GDM1 (cell line): ENCODE measurements at places on chromosomes 3 and 15.

DNA sequence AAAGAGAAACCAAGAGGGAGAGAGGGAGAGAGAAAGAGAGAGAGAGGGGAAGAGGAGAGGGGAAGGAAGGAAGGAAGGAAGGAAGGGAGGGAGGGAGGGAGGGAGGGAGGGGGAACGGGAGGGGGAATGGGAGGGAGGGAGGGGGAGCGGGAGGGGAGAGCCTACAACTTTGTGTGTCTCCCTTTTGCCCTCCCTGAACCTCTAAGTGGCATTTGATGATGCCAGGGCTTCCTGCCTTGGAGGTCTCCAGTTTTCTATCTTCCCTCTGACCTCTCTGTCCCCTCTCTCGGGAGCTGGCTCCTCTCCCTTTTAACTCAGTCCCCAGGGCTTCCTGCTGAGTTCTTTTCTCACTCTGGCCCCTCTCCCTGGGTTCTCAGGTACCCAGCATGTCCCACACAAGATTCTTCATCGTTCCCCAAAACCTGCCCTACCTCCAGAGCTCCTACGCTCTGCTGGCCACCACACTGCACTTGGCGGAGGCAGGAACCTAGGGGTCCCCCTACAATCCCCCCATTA lies 12.5 kb upstream of the FAM174B start:
- no peak for DNase-seq

GRCh38 chr3:27333843-27334242 lies 35.3 kb downstream of the NEK10 start:
- no peak for DNase-seq

DNA sequence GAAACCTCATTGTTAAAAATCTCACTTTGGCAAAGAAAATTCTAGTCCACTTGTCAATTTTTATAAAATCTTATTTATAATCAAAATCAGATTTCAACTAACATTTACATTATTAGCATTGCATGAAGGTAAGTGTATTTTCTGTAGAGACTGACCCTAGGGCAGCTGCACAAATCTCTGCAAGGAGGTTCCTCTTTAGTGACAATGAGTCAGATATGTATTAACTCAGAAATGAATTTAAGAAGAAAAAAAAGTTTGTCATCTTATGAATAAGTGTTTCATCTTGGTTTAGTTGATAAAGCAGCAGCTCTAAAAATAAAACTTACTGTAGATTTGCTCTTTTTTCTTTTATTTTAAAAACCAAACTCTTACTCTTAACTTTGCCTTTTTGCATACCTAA lies 9.0 kb upstream of the GNB4 start:
- no peak for DNase-seq

GRCh38 chr3:13582366-13583250 lies 33.7 kb downstream of the FBLN2 start:
- no peak for DNase-seq

DNA sequence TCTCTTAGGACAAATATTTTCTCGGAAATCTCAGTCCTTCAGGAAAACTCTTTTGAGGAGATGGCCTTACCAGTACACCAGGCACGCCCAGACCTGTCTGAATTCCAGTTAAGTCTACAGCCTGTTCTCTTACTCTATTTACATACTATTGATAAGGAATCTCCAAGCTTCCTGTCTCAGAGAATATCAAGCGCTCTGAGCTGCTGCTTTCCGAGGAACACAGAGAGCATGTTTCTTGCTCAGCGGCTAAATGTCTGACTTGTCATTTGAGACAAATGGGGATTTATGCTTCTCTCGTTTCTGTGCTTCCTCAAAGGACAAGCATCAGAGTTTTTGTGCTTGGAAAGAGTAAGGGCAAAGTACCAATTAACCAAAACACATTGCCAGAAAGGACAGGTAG lies 112.4 kb upstream of the CCDC54 start:
- DNase-seq, result no peak
